ENCODE measurements at places on chromosomes 6 and 20.

GRCh38 chr6:111725446-111726112, 119.9 kb upstream of the TRAF3IP2 start:
- no peak for DNase-seq

DNA sequence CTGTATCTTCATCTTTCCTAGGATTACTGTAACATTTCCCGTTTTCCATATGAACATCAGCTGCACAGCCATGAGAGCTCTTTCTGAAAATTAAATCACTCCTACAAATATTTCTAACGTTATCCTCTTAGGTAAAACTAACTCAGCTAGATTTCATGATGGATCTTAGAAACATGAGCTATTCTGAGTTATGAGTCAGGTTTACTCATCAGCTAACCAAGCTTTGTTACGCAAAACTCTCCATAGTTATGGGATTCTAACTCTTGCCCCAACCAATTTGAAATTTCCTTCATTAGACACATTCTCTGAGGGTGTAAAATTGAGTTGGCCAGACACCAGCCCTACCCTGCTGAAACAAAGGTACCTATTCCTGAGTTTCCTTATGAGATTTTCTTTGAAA, 14.0 kb downstream of the DEFB110 start:
- no peak for DNase-seq

GRCh38 chr6:20511852-20512251, 22.4 kb upstream of the CDKAL1 start:
- DNase-seq = no peak

DNA sequence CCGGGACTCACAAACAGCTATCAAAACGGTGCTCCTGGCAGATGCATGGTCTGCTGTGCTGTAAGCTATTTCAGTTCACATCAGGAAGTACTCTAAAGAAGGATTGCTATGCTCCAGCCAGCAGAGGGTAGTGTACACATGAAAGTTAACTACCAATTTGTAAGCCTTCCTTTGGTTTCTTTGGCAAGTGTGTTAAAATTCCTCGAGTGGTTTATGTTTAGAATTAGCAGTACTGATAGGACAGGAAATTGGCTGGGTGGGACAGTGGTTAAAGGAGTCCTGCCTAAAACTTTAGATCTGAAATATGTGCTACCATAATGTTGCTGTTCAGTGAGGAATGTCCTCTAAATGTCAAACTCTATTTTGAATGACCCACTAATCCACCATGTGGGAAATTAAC, 47.4 kb downstream of the TRMT11 start:
- DNase-seq = peak; percentile 32

- DNase-seq = peak; percentile 88
Observed at GRCh38 chr20:32623667-32624157, 38.6 kb upstream of the NOL4L start.

DNA sequence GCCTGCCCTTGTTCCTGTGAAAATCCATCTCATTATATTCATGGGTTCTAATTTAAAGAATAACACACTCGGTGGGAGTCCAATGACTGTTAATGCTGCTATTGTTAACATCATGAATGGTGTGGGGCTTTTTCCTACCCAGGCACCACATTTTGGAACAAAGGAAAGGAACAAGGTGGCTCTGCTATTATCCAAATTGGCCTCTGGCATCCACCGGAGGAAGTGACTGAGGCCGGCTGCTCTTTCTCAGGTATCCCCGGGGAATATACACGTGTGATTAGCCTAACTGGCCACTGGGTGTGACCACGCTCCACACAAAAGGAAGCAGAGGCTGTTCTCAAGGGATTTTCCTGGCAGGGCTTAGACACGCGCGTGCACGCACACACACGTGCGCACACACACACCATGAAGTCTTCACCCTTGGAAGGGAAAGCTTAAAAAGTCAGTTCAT, 601.2 kb upstream of the ARID1B start:
- peak; percentile 55 for DNase-seq

- DNase-seq = peak; percentile 12
Observed at GRCh38 chr6:117206944-117207687, 58.2 kb upstream of the VGLL2 start.

Data from H7 (cell line).